SJSA1 (cell line): ENCODE measurements at places on chromosomes 7 and 10. TPM values are rescaled to one million over a fixed set of nuclear protein-coding genes. Genes with fewer than 3 reads are reported as not detected.

Gene CRTAC1
- total RNA-seq, result not detected in 2 replicates

Gene AKR1C8
- total RNA-seq, result 0.16 TPM in 1 of 2 replicates, not detected in the other

Gene OPN4
- not detected in 2 replicates for total RNA-seq

Gene LEP
- not detected in 2 replicates for total RNA-seq

Gene CC2D2B
- total RNA-seq, result 0.08 TPM in 1 of 2 replicates, not detected in the other

GRCh38 chr10:101776161-101776817 lies 375 bp upstream of the FGF8 start:
- peaks cover 45% of the 10 kb centered on the region for H3K27me3 ChIP-seq
- H3K4me3 ChIP-seq, result no peak overlapping the region
- peaks cover 6% of the 10 kb centered on the region for H3K4me1 ChIP-seq
- DNase-seq, result no peak
- no peak overlapping the region for H3K27ac ChIP-seq

DNA sequence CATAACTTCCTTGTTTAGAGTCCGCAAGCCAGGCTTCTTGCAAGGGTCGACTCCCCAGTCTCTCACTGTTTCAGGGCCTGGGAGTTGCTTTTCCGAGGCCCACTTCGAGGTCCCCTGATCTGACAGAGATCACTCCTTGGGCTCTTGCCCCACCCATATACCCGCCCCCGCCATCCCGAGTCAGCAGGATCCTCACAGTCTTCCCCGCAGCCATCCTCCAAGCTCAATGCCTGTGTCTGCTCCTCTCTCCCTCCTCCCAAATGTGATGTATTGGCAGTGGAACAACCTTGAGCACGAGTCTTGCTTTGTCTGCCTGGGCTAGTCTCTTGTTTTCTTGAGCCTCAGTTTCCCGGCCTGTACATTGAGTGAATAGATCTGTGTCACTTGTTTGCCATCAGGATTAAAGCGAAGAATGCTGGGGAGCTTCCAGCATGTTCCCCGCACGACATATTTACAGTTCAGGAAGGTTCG lies 2.4 kb upstream of the HMX2 start:
- H3K4me3 ChIP-seq, result no peak overlapping the region
- no peaks in the 10 kb centered on the region for H3K36me3 ChIP-seq
- no peak for DNase-seq
- no peak overlapping the region for H3K27ac ChIP-seq
- peaks cover 20% of the 10 kb centered on the region for H3K4me1 ChIP-seq

DNA sequence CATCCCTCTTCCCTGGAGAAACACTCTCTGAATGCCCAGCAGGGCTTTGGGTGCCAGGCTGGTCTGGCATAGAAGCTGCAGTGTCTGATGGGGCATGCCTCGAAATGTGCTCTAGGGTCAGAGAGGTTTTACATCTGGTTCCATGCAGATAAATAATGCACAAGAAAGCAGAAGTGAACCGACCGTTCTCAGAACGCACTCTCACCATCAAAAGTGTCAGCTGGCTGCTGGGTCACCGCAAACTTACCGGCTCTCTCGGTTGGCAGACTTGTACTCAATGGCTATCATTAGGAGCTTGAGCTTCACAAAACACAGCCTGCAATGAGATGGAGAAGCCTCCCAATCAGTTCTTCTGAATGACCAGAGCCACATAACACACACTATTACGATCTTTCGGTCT lies 610.0 kb downstream of the KCNMA1 start:
- H3K36me3 ChIP-seq, result no peaks in the 10 kb centered on the region
- no peak for DNase-seq
- no peak overlapping the region for H3K4me3 ChIP-seq
- H3K27me3 ChIP-seq, result 0 out of 2 replicates have a peak, but pooled peaks cover 2% of the 10 kb centered on the region
- H3K27ac ChIP-seq, result no peak overlapping the region

DNA sequence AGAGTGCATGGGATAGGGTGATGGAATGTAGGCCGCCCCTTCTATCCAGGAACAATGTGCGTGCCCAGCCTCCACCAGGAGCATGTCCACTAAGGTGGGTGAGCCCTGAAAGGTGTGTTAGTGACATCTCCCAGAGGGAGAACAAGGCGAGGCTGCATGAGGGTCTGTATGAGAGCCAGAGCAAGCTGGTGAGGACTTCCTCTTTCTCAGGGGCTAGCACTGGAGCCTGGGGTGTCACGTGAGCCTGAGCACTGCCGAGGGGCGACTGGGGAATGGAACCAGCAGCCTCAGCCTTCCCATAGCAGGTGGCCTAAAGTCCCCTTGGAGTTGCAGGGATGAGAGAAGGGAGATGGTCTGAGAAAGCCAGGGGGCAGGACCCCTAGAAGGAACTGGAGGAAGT lies 156.3 kb upstream of the COBL start:
- no peaks in the 10 kb centered on the region for H3K36me3 ChIP-seq
- H3K4me3 ChIP-seq, result no peak overlapping the region
- H3K27ac ChIP-seq, result no peak overlapping the region
- H3K4me1 ChIP-seq, result no peaks in the 10 kb centered on the region
- no peak for DNase-seq
- no peaks in the 10 kb centered on the region for H3K27me3 ChIP-seq

DNA sequence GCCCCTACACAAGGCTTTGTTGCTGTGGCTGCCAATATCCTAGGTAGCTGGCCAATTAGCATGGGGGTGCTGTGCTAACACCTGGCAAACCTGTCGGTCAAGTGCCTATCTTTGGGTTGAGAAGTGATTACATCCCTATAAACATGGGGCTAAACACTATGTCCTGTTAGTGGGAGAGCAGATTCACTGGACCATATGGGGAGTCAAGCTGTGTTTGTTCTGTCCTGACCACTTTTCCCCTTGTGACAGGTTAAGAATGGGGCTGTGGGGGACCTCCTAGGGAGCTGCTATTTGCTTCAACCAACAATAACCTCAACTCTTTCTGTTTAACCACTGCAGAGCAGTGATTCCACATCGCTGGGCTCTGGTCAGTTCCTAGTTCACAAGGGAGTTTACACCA lies 151.5 kb upstream of the AOAH start:
- H3K4me3 ChIP-seq, result no peak overlapping the region
- H3K4me1 ChIP-seq, result no peaks in the 10 kb centered on the region
- no peaks in the 10 kb centered on the region for H3K36me3 ChIP-seq
- DNase-seq, result no peak
- 0 out of 2 replicates have a peak, but pooled peaks cover 1% of the 10 kb centered on the region for H3K27me3 ChIP-seq

DNA sequence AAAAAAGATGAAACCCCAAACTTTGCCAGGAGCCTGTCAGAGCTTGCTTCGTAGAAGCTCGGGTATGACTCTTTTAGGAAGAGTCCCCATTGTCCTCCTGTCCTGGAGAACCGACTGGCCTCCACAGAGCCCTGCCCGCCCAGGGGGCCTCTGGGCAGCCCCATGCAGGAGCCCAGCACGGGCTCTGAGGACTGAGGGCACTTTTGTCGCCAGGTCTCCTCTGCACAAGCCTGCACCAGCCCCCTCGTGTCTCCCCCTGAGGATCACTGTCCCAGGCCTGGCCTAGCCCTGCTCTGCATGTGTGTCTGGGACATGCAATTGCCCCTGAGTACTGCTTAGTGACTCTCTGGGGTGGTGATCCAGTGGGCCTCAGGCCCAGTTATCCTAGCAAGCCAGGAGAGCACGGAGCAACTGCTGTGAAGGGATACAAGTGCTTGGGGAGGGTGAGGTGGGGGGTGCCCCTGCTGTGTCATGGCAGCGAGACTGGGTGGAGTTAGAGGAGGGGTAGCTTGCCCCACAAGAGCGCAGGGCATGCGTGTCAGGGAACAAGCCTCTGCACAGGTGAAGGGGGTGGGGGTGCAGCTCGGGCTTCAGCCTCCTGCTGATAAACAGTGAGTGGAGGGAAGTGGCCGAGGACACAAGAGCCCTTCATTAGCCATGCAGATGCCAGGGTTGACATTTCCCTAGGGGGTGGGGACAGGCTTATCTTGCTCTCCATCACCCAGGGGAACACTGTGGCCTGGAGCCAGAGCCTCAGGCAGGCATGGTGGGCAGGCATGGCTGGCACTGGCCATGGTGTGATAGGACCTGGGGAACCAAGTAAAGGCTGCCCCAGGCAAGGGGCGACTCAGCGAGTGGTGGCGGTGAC lies 143.4 kb downstream of the C10orf105 start:
- H3K4me3 ChIP-seq, result no peak overlapping the region
- no peak for DNase-seq
- no peaks in the 10 kb centered on the region for H3K36me3 ChIP-seq
- H3K27ac ChIP-seq, result no peak overlapping the region
- no peaks in the 10 kb centered on the region for H3K4me1 ChIP-seq
- no peaks in the 10 kb centered on the region for H3K27me3 ChIP-seq

GRCh38 chr10:62386356-62387320 lies 12.5 kb downstream of the ZNF365 start:
- H3K27ac ChIP-seq, result no peak overlapping the region
- H3K4me3 ChIP-seq, result no peak overlapping the region
- H3K27me3 ChIP-seq, result no peaks in the 10 kb centered on the region
- peaks cover 29% of the 10 kb centered on the region for H3K4me1 ChIP-seq
- H3K36me3 ChIP-seq, result no peaks in the 10 kb centered on the region
